ENCODE measurements at places on chromosomes 12 and 14. TPM values are rescaled to one million over a fixed set of nuclear protein-coding genes. Genes with fewer than 3 reads are reported as not detected.

GRCh38 chr12:105977652-105978051 is 161.1 kb downstream of the NUAK1 start:
- no peak for DNase-seq

DNA sequence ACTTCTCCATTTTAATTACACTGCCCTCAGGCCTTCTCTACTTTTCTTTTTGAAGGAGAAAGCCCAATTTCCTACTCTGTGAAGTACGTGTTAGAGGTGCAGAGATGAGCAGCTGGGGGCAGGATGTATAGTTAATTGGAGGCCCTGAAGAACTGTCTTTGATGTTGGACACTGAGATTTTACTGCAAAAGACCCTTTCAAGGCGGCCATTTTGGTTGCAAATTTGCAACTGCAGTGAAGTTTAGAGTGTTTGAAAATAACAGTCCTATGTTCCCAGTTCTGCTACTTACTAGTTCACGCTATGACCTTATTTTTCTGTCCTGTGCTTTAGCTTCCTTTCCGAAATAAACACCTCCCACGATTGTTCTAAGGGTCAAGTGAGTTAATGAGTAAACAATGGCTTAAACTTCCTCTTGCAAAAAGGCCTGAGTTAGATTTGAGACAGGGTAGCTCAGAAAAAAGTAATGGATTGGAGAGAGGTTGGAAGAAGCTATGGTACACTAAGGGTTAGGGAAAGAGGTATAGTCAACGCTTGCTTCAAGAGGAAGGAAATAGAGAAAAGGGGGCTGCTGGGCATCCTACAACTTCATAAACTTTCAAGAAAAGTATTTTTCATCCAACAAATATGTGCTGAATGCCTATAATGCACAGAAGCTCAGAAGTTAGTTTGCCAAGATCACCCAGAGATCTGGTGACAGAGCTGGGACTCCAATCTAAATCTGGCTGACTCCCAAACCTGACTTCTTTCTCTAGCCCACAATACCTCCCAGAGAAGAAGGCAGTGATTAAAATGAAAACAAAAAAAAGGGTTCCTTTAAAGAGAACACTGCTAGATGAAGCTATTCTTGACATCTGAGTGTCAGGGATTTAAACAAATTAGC is 26.4 kb upstream of the DICER1 start:
- DNase-seq: no peak

DNA sequence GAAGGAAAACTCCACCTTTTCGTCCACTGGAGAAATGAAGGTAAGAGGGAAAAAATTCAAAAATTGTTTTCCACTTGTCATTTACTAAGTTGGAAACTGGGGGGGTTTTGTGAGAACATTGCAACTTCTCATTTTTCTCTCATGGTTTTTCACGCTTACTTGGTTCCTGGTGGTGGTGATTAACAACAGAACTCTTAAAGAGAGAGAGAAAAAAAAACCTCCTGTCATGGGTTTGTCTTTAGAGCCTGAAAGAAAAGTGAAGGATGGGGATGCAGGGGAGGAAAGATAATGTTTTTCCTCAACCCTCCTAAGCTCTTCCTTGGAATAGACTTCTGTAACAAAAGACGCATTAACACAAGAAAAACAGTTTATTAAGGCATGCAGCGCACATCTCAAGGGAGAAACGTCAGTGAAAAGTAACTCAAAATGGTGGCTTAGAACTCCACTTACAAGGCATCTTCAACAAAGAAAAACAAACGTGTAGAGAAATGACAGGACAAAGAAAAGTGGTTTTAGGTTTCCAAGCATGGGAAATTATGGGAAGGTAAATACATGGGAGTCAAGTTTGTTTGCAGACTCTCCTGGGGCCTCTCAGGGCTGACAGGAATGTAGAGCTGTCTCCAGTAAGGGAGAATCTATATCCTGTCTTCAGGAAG is 81.9 kb upstream of the ATF7IP start:
- no peak for DNase-seq

Gene ATL1
- 1.5 TPM for total RNA-seq

DNA sequence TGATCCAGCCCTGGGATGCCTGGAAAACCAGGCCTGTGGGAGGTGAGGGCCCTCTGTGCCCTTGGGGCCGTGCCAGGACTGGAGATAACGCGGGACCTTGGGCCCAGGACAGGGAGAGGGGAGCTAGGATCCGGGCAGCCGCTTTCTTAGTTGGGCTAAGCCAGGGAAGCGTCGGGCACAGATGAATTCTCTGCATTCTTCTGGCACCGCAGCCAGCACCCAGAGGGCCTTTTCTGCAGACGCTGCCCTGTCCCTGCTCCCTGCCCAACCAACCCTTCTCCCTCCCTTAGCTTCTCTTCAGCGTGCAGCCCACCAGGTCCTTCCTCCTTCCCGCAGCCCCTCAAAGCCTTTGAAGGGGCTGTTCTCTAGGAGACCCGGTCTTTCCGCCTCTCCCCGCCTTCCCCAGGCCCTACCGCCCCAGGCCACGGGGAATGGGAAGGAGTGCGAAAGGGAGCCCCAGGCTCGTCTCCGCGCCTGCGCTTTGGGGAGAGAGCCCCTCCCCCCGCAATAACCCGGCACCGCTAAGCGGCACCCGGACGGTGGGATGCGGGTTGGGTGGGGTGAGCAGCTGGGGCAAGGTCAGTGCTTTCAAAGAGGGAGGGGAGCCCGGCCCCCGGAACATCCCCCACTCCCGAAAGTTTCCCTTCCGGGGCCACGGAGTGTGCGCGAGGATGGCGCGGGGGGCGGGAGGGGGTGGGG is 663 bp downstream of the NCKAP5L start:
- DNase-seq: peak; percentile 86

- DNase-seq: no peak
These were observed 208.8 kb upstream of the EEA1 start for GRCh38 chr12:93137656-93138612.

GRCh38 chr12:107488666-107489065 is 196.9 kb upstream of the PWP1 start:
- DNase-seq: no peak

GRCh38 chr12:92553389-92553788 is 149.4 kb upstream of the PLEKHG7 start:
- DNase-seq: peak; percentile 83

Gene PRB2
- not detected for total RNA-seq

DNA sequence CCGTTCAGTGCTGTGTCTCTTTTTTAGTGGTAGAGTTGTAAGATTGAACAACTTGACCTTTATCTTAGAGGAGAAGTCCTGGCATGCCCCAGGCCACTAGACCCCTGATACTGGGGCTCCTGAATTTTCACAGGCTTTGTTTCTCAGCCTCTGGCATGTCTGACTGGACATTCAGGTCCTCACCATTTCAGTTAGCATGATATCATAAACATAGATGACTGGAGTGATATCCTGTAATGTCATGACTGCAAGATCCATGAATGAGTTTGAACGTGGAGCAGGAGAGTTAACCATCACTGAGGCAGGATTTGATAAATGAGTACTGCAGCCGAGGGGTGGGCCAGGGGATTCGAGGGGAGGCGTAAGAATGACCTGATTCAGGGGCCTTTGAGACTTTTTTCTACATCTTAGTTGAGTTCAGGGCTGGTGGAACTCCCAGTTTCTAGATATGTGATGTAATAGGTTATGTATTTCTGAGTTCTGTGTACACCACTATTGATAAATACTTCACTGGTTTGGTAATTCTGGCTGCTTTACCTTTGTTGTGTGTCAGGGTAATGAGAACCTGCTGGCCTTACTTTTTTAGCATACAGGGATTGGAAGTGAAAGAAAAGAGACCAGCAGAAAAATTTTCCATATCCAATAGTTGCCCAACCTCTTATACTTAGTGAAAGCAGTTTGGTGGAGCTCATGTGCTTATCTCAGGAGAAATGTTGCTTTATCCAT is 217.0 kb downstream of the SYNE2 start:
- DNase-seq: no peak

Gene NUDT4
- total RNA-seq: 116 TPM

Gene SLC2A14
- 0.51 TPM for total RNA-seq

Gene ZNF891
- 1.1 TPM for total RNA-seq

DNA sequence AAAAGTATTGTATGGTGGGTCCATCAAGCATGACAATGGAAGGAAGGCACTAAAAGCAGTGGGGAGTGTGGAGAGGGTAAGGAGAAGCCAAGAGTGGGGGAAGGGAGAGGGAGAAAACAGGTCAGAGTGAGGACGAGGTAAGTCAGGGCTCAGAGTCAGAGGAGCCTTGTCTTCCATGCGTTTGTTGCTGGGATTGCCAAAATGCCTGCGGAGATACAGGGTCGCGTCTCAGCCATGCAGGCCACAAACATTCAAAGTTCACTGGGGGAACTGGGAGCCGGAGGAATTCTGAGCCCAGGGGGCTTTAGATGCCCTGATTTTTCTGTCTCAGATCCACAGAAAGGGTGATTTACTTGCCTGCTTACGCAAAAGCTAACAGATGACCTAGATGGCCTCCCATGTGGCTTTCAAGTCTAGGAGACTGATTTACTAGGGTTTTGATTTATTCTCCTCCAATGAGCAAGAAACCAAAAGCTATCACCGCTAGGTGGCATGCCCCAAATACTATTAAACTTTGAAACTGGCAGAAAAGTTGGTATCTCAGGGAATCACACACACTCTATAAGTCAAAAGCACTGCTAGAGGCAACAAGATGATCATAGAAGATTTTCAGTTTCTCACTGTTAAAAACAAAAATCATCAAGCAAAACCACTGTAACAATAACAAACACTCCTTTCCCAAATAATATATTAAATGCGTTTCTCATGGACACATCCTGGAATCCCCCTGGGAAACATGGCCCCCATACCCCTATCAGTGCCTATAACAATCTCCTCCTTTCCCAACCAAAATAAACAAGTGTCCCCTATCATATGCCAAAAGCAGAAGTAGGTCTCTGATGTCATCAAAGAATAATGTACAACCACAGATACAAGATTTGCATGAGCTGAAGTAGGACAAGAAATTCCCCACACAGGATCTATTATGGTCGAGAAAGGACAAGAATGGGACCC is 26.6 kb upstream of the MDM1 start:
- DNase-seq: no peak

DNA sequence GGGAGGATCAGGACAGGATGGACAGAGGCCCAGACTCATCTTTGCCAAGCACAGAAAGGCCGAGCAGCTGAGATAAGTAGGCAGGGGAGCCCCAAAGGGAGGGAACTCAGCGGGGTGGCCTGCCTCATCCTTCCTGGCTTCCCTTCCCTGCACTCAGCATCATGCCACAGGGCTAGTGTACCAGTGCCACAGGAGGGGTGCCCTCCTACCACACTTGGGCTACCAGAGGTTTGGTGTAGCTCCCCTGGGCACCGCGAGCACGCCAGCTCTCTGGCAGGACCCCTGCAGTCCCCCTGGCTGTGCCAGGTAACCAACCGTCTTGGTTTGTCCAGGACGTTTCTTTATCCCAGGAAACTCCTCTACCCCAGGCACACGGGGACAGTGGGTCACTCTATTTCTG is 123.5 kb downstream of the ESRRB start:
- DNase-seq: no peak

GRCh38 chr12:26938701-26939062 is 412 bp downstream of the FGFR1OP2 start:
- DNase-seq: no peak

Gene ERP27
- 0.11 TPM for total RNA-seq

GRCh38 chr12:121953695-121954094 is 35.3 kb downstream of the CFAP251 start:
- no peak for DNase-seq

Gene STXBP6
- total RNA-seq: 13.9 TPM

Gene GPR68
- total RNA-seq: 3.4 TPM

Gene ACADS
- total RNA-seq: 58.4 TPM

Gene DPY19L2
- total RNA-seq: 67.7 TPM

Gene KRT6C
- not detected for total RNA-seq

- no peak for DNase-seq
These were observed 945.8 kb downstream of the DIO2 start for GRCh38 chr14:79265366-79265946.

Gene FSCB
- total RNA-seq: not detected

DNA sequence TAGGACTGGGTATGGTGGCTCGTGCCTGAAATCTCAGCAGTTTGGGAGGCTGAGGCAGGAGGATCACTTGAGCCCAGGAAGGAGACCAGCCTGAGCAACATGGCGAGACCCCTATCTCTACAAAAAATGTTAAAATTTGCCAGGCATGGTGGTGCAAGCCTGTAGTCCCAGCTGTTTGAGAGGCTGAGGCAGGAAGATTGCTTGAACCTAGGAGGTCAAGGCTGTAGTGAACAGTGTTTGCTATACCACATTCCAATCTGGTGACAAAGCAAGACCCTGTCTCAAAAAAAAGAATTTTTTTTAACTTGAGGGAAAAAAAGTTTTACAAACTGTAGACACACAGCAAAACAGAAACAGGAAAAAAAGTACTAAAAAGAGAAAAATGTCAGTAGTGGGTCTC is 2.3 kb upstream of the MAP3K9 start:
- DNase-seq: no peak

DNA sequence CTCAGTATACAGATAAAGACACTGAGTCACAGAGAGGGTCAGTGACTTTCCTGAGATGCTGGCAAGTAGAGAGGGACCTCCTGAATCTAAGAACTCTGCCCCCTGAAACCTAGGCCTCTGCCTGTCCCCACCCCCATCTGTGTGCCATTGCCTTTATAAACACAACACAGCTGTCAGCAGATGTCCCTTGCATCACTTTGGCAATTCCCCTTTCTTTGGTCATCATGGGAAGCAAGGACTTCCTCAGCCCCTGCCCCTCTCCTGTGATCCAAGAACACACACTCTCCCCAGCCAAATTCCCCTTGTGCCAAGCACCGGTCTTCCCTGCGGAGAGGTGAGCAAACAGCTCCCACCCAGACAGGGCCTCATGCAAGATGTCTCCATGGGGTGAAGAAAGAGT is 8.3 kb downstream of the TSPAN11 start:
- peak; percentile 39 for DNase-seq

DNA sequence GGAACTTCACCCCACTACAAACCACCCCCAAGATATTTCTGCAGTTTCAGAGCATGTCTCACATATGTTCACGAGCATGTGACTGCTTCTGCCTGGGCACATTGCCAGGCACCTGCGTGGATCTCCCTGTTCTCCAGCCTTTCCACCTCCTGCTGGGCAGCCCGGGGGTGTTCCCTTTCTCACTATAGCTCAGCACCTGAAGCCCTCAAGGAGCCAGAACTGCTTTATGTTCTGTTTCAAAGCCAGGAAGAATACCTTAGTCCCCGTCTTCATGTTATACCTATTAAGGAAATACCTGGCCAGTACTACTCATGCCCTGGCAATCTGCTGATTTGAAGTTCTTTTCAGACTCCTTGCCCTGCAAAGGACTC is 4.2 kb upstream of the FGF6 start:
- DNase-seq: no peak

- DNase-seq: no peak
These were observed 15.8 kb upstream of the CPNE8 start for GRCh38 chr12:38921025-38921677.

DNA sequence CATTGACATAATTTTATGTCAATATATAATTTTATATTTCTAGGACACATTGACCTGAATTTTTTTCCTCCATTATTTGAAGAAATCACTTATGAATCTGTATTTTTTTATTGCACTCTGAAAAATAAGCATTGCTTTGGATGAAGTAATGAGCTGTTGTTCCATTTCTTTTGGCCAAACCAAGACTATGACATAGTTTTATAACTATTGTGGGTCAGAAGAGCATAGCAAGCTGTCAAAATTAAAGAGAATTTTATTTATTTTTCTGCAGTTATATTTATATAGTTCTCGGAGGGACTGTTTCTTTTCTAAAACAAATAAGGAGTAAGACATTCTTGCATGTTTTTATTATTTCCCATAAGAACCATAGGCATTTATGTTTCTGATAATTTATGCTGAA is 8.5 kb downstream of the C12orf75 start:
- no peak for DNase-seq

GRCh38 chr14:105877645-105878044 is 351.3 kb downstream of the TMEM121 start:
- peak; percentile 44 for DNase-seq
